Activated CD4-positive, alpha-beta T cell treated with anti-CD3 and anti-CD28 coated beads for 24 hours (primary cell): ENCODE measurements at places on chromosomes 7 and 10.

GRCh38 chr7:88597941-88598425 is 161.5 kb upstream of the ZNF804B start:
- no peak for DNase-seq

DNA sequence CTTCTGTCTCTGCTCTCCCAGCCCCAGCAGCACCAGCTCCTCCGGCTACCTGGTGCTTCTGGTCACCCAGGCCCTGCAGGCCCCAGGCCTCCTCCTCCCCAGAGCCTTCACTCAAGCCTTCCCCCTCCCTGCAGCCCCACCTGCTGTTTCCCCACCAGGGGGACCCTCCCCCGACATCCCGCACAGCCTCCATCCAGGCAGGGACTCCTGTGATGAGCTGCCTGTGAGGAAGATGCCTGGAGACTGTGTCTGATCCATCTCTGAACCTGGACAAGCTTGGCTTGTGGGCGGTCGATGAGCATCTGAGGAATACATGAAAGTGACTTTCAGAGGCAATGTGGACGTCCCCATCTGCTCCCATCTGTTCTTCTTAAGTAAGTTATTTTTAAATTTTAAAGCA is 45.0 kb downstream of the RAMP3 start:
- no peak for DNase-seq

- DNase-seq: no peak
Observed at GRCh38 chr10:89391907-89392756, at the start of gene IFIT1. Gene IFIT1 (plus strand): TSS chr10:89392623. CDS start chr10:89392713, 90 bp downstream.

DNA sequence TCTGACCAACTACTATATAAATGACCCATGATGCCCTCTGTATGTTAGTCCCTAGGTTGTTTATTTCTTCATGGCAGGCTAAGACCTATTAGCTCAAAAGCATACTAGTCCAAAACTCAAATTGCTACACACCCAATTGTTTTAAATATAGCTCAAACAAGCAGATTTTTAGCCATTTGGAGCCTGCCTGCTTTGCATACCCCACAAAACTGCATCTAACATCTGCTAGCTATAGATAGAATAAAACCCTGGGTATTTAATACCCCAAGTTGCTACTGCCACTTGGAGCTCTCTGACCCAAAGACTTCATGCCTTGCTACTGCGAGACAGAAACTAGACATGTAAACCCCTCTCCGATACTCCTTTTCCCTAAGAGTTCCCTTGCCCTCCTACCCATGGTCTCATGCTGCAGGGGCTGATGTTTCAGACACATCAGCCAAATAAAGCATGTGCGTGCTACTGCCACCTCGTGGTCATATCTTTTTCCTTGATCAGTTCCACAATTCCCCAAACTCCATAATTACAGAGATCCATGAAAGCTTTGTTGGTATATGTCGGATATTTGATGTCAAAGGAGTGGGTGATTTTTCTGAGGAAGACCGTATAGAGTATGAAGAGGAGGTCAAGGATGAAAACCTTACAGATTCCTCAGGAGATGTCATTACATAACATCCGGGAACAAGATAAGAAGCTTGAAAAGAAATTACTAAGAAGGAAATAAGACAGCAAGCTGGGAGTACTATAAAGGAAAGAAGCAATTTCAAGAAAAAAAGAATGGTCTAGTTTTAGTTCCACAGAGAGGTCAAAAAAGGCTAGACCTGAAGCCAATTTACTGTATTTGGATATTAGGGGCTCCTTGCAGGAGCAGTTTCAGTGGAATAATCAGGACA is 386.6 kb downstream of the SH2D4B start:
- peak; percentile 5 for DNase-seq

GRCh38 chr10:2798336-2799022 is 268.9 kb upstream of the PFKP start:
- DNase-seq: no peak

DNA sequence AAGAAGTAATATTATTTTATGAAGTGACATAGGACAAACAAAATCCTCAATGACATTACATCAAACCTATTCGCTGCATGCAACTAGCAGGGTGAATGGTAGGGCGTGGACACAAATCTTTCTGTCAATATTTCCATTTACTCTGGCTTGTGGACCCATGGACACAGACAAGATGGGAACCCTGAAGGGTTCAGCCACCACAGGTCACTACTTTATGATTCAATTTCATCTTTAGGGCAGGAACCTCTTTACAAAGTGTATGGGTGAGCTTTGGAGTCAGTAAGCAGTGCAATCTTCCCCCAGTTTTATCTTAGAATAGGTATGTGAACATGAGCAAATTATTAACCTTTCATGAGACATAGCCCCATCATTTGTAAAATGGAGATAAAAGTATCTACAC is 982.4 kb upstream of the LRRTM3 start:
- DNase-seq: no peak

DNA sequence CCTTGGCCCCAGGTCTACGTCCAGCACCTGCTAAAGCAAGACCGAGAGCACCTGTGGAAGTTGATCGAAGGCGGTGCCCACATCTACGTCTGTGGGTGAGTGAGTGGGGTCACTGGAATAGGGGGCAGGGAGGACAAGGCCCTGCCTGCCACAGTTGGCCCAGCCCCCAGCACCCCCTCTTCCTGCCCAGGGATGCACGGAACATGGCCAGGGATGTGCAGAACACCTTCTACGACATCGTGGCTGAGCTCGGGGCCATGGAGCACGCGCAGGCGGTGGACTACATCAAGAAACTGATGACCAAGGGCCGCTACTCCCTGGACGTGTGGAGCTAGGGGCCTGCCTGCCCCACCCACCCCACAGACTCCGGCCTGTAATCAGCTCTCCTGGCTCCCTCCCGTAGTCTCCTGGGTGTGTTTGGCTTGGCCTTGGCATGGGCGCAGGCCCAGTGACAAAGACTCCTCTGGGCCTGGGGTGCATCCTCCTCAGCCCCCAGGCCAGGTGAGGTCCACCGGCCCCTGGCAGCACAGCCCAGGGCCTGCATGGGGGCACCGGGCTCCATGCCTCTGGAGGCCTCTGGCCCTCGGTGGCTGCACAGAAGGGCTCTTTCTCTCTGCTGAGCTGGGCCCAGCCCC is 8.1 kb downstream of the TMEM120A start:
- DNase-seq: no peak

GRCh38 chr10:93224005-93224779 is 150.5 kb downstream of the CYP26A1 start:
- no peak for DNase-seq

GRCh38 chr10:34074051-34074450 is 739.6 kb upstream of the NRP1 start:
- DNase-seq: no peak

- no peak for DNase-seq
Observed at GRCh38 chr10:89210794-89211425, 3.8 kb upstream of the CH25H start.

DNA sequence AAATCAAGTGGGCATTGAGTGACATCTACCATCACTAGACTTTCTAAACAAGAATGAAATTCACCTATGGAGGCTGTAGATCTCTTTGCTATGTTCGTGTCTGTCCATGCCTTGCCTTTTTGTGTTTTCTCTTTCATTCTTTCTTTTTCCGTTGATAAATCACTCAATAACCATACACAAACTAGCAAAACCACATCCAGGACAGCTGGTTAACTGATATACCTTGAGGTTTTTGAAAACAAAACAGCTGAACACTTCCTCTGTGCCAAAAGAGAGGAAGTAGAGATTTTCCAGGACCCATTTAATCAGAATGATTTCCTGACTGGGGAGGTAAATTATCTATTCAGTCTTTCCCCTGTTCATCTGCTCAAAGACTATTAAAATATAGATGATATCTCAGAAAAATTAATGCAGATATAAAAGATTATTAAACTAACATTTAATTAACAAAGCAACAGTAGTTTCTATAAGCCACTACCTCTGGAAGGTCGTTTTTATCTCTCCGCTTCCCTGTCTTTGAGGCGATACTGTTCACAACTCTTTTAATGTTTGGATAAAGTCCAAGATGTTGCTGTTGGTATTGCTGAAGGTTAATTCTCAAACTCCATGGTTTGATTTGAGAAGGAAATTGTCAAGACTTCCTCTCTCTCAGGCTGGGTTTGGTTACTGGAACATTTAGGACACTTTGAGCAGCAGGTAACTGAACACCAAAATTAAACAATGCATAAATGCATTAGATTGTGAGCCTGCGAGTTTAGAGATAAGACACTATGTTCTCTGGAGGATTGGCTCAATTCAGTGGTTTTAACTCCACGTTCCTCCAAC is 24.4 kb upstream of the C10orf67 start:
- no peak for DNase-seq

DNA sequence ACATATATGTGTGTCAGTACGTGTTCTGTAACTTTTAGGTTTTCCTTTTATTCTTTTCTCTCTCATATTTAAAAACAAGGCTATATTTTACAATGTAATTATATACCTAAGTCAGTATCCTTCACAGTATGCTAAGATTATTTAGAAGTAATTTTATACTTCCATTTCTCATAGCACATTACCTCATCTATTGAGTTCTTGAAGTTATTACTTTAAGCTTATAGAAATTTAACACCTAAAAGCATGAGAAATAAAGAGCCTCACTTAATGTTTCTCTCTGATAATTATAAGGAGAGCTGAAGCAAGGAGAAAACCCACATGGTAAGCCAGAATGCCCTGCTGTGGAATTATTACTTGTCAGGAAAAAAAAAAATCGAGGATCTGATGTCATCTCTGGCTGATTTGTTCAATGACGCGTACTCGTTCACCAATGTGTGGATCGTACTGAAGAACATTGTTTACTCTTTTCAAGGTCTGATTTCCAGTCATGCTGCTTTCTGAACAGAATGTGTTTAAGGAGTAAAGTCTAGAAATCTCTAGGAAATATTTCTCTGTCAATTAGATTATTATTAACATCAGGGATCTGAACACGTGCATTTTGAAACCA is 21.9 kb downstream of the CACNB2 start:
- DNase-seq: no peak

- no peak for DNase-seq
Observed at GRCh38 chr7:100855515-100855914, 3.0 kb downstream of the SLC12A9 start.

DNA sequence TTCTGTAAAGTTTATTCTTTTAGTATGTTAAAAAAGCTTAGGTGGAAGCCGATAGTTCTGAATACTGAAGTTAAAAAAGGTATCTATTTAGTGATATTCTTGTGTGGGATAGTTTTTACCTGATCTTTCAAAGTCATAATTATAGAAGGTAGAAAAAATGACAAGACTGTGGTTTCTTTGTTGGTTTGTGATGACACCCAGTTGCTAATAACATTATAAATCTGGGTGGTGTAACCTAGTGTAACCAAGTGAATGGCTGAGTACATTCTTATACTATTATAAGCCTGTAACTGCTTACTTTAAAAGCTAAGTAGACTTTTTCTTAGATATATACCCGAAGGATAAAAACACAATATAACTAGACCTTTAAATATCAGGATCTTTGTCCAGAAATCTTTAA is 2.3 kb downstream of the CDK13 start:
- DNase-seq: no peak

GRCh38 chr7:55031075-55031474 is 12.3 kb downstream of the EGFR start:
- no peak for DNase-seq

DNA sequence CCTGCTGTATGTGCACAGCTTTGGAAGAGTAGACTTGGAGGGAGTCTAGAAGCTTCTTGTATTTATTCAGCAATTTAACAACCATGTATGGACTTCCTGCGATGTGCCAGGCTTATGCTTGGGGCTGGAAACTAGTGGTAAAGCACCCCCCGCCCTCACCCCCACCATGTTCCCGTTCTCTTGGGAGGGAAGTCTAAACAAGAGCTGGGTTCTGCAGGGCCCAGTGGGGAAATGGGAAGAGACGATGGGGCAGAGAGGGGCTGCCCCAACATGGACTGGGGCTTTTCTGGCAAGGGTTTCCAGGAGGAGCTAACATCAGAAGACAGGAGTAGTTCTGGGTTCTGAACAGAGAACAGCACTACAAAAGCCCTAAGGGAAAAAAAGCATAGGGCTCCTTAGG is 8.0 kb downstream of the RASSF4 start:
- DNase-seq: no peak

DNA sequence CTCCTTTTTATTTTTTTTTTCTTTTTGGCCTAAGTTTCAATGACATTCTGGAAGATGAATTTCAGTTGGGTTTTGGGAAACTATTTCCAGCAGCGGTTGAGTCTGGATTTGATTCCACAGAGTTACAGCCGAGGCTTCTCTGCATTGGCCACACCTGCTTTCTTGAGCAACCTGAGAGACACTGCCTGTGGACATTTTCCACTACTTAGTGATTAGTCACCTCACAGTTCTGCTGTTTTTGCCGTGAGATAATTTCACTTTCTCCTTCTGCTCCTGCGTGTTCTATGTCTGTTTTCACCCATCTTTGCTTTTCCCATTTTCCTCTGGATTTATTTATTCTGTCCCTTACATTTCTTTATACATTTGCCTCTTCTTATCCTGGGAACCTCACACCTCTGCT is 243.0 kb downstream of the BICC1 start:
- no peak for DNase-seq

DNA sequence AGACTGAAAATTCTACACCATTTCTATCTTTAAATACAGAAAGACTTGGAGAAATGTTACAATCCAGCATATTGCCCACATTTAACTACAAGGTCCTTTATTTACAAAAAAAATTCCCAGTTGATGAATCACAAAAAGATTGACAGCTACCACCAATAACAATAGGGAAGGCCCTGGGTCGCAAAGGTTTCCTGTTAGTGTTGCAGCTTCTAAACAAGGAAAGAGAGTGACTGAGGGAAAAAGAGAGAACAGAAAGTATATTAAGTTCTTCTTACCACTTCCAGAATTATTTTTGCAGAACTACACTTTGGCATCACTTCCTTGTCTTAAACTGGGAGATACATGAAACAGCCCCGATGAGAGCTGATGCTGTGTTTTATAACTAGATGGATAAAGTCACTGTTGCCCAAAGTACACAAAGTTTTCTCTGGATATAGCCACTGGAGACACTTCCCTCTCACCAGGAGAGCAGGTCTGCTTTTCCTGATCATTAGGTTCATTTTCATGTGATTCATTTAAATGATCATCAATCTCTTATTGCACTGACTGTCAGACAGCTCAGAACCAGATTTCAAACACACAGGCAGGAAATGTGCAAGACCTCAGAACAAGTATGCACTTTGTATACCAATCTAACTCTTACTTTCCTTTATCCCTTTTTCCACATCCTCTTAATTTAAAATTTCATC is 57.0 kb downstream of the SHTN1 start:
- DNase-seq: no peak

DNA sequence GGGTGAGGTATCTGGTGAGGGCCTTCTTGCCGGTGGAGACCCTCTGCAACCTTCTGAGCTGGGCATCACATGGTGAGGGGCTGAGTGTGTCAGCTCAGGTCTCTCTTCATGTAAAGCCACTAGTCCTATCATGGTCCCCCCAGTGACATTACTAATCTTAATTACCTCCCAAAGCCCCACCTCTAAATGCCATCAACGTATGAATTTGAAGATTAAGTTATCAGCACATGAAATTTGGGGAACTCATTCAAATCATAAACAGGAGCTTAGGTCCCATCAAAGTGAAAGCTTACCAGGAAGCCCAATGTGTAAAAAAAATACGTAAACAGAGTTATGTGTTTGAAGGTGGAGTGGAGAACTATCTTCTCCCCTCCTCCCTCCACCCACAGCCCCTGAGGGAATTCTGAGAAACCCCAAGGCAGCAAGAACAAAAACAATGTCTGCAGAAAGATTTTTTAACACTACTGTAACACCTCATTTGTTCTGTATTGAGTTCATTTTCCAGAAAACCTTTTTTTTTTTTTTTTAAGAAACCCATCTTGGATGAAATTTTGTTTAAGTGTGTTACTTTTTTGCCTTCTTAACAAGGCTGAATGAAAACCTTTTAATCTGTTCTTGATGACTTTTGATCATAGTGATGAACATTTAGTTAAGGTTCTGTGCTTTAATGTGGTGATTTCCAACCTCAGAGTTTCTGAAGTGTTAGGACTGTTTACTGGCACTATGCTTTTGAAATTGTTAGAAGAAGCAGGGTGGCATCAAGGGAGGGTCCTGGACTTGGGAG is 19.1 kb upstream of the PCGF5 start:
- DNase-seq: peak; percentile 28
